DMS53 (cell line): ENCODE measurements at places on chromosomes 16 and 17.

GRCh38 chr17:50255766-50256635 is 18.3 kb upstream of the TMEM92 start:
- no peak for DNase-seq

- DNase-seq, result no peak
These were observed 1.1 kb upstream of the MEAK7 start for GRCh38 chr16:84505249-84506187.

GRCh38 chr17:41586863-41587495 is at the start of gene KRT14:
KRT14 (minus strand) TSS chr17:41586895; CDS start chr17:41586834, 61 bp downstream.
- DNase-seq, result no peak

GRCh38 chr16:79740252-79740651 is 139.7 kb upstream of the MAF start:
- DNase-seq, result no peak

GRCh38 chr16:30609002-30609925 is 925 bp downstream of the ZNF689 start:
- peak; percentile 68 for DNase-seq

- DNase-seq, result peak; percentile 27
These were observed 37.9 kb downstream of the GTF3C1 start for GRCh38 chr16:27511657-27512448.

DNA sequence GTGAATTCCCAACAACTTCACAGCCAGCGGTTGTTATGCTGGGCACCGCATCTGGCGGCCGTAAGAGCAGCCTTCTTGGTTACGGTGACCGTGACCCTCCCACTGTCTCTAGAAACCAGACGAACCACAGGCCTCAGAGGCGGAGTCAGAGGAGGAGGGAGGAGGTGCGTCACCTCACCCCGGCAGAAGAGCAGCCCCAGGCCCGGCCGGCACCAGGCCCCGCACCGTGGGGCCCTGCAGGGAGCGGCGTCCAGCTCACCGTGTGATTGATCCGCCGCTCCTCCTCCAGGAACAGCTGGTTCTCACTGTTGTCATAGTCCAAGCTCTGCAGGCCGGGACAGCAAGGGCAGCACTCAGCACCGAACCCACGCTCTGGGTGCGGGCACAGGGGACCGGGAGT is 13.7 kb downstream of the CLCN7 start:
- DNase-seq, result no peak

DNA sequence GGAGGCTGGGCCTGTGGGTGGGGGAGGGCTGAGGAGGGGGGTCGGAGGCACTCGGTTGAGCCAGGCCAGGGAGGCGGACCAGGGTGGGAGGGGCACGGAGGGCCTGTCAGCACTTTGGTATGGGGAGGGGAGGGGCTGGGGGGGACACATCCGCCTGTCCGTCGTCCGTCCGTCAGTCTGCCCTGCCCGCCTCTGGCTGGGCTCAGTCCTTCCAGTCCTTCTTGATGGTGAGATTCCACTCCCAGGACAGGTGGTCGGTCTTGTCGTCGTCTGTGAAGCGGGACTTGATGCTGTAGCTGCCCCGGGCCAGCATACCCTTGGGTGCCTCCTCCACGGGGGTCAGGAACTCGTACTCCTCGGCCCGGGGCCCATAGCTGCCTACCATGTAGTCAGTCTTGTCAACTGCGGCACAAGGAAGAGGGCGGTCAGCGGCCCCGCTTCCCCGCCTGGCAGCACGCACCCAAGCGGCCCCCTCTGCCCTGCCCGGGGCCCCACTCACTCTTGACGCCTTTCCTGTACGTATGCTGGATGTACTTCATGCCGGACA is 2.4 kb downstream of the ARHGDIA start:
- DNase-seq, result peak; percentile 78

DNA sequence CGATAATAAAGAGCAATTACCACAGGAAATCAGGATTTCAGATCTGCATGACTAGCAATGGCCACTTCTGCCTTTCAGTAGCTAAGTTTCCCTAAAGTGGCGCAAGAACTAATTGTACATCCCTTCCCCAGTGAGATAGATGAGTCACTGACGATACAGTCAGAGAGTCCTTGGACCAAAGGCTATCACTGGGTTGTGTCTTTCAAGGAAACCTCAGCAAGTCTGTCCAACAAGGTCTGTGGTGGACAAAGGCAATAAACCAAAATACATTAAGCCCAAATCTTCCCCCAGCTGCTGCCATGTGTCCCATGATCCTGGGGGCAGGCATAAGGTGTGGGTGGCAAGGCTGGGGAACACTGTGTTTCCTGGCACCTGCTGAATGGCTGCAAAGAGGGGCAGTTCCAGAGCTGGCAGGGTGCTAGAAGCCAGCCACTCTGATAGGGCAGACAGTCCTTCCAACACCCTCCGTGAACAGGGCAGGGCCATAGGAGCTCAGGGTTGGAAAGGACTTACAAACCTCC is 20.5 kb upstream of the MTMR4 start:
- DNase-seq, result peak; percentile 6

DNA sequence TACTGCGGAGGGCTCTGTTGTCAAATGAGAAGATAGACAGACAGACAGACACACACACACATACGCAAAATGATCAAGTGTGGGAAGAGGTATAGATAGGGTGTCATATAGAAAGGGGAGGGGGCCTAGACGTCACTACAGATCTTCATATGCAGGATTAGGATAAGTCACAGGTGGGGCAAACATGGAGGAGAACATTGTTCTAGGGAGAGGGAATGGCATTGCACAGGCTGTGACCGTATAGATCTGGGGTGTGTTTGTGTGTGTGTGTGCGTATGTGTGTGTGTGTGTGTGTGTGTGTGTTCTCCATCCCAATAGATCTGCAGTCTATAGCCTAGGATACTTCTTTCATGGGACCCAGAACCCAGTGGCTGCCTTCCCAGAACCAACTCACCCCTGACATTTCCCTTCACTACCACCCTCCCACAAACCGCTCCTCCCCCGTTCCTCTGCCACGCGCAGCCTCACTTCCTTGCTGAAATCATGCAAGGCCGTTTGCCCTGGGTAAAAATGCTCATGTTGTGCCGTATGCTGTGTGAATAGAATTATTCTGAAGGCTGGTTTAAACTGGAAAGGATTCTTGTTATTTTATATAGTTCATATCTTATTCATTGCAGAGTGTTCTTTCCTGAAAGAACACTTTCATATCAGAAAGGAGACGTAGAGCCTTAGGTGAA is 50.5 kb upstream of the CCL1 start:
- DNase-seq, result no peak

DNA sequence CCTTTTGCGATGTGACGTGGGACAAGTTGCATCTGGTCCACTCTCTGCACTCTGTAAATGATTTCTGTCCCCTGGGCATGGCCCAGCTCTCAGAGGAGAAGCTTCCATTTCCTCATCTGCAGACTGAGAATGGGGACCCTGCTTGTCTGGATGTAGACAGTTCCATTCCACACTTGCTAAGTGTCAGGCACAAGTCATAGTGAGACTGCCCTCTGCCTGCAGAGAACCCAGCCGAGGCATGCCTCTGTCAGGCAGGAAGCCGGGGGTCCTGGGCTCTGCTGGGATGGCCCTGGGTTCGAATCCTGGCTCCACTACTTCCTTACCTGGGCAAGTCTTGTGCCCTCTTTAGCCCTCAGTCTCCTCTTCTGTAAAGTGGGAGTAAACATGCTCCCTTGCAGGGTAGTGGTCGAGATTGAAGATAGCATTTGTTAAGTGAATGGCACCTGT is 4.1 kb downstream of the MAP2K3 start:
- DNase-seq, result peak; percentile 77
